ENCODE measurements at places on chromosomes 5 and 9.

GRCh38 chr5:30324083-30324482 is 869.4 kb upstream of the CDH6 start:
- DNase-seq, result no peak

DNA sequence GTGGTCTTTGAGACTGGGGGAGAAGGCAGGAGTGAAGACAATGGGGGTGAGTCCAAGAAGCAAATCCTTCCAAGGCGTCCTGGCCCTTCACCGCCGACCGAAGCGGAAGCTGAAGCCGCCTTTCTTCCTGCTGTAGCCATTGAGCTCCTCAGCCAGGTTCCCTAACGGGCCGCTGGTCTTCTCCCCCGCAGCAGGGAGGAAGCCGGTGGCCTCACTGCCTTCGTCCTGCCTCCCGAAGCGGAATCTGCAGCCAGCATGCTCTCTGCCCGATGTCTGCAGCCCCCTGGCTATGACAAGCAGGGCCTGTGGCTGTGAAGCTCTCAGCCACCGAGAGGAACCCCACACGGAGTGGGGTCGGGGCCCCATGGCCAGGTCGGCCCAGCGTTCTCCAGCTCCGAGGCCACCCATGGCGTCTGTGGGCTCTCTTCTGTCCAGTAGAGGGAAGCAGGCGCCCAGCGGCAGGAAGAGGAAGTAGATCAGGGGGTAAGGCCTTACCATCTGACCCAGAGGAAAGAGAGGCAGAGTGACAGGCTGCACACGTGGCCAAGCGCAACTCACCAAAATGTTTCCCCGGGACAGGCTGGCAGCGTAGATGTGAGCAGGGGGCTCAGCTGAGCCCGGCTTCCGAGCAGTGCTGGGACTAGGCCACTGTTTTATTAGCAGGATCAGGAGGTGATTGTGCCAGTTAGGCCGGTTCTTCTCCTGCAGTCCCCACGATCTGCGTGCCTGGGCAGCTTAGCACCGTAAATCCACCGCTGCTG is 3.1 kb downstream of the QRFP start:
- DNase-seq, result no peak

DNA sequence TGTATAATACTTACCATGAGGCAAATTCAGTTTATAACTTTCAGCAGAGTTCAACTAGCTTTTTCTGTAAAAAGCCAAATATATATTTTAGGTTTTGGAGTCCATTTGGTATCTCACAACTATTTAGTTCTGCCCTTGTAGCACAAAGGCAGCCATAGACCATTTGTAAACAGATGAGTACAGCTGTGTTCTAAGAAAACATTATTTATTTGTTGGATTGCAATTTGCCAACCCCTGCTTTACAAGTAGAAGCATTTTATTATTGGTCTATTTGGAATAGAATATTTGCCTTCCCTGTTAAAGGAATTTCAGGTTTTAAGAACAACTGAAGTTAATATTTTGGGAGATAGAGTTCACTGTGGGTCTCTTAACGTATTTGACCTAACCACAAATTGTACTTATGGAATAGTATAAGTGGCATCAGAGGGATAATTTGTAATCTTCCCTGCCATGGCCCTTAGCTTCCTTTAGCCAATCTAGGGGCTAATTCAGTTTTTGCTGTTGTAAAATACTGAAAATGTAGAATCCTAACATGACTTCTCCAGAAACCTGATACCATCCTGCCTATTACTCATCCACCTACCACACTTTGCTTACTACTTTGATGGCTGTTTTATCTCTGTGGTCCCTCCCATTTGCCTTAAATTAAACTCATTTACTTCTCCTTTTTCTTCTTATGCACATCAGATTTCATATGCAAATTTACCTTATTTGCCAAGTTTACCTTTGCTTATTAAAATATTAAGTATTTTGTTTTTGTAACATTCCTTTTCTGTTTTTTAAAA is 109.2 kb downstream of the DMXL1 start:
- no peak for DNase-seq

- no peak for DNase-seq
Observed at GRCh38 chr5:120152472-120152871, 311.6 kb upstream of the PRR16 start.

GRCh38 chr5:56140073-56140472 is 93.1 kb downstream of the ANKRD55 start:
- DNase-seq, result no peak

GRCh38 chr5:103393101-103393754 is 134.7 kb downstream of the MACIR start:
- no peak for DNase-seq

DNA sequence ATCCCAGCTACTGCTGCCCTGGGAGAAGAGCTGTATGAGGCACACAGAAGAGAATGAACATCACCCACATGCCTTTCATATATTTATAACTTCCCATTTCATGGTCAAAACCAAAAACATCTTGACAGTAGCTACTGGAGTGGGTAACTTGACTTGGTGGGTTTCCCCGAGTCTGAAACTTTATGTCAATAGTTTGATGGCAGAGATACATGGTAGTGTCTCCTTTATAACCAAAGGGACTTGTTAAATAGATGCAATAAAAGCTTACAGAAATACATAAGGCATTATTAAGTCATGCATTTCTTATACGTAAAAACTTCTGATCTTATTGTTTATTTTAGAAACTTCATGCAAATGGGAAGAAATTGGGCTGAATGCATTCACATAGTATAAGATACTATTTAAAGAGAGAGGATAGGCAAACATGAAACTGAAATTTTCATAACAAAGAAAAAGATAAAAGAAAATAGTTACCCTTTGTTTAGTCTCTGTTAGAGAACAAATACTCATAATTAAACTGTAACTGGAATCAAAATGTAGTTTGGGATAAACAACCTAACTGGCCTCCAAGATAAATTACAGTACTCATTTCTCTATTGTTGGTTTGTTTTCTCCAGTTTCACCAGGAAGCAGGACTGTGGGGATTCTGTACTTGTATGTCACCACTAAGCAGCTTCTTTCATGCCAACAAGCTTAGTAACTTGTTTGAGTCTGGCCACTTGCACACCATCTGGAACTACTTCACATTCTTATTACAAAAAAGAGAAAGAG is 459.3 kb upstream of the MEF2C start:
- DNase-seq, result no peak

- DNase-seq, result no peak
Observed at GRCh38 chr9:132210472-132211145, 48.8 kb downstream of the NTNG2 start.

DNA sequence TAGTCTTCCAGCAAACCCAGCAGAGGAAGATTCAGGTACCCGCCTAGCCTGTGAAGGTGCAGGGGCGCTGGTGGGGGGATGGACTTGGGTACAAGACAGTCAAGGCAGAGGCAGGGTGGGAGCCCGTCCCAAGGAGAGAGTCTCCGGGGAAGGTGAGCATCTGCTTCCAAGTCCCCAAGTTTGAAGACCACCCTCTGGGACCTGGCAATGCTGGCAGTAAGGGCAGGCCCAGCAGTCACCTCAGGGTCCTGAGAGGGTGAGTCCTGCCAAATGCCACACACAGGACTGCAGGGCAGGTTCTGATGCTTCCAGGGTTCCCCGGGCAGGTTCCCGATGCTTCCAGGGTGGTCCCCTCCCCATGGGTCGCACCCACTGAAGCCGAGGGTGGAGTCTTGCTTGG is 261.8 kb upstream of the IRX1 start:
- no peak for DNase-seq

- DNase-seq, result no peak
Observed at GRCh38 chr9:114619191-114619761, 8.2 kb downstream of the TMEM268 start.
